ENCODE measurements at places on chromosomes 2 and 18. TPM values are rescaled to one million over a fixed set of nuclear protein-coding genes. Genes with fewer than 3 reads are reported as not detected.
A peak's percentile ranks its signal among the peaks of the same experiment; 100 is the strongest.

- H3K36me3 ChIP-seq, result peaks cover 14% of the 10 kb centered on the region
- H3K4me1 ChIP-seq, result no peaks in the 10 kb centered on the region
These were observed 20.4 kb downstream of the CMPK2 start for GRCh38 chr2:6845312-6845711.

DNA sequence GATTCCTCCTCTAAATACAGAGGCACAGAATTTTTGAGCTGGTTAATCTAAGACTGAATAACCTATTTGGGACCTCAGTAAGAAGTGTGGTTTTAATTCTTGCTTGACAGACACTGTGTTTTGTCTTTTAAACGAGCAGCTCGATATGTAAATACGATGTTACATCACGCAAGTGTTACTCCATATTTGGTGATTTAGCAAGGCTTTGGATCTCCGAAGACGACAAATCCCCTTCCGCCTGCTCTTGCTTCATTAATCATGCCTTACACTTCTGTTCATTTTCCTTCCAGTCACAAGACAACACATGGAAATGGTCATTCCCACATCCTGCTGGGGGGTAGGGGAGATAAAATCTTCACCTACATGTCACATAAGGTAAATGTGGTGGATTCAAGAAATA, 9.4 kb downstream of the BCL11A start:
- DNase-seq, result no peak
- H3K27ac ChIP-seq, result peak overlapping the region; percentile 63
- peaks cover 7% of the 10 kb centered on the region for H3K4me1 ChIP-seq

- H3K27me3 ChIP-seq, result peaks cover 14% of the 10 kb centered on the region
- H3K4me1 ChIP-seq, result peaks cover 17% of the 10 kb centered on the region
- DNase-seq, result no peak
- H3K36me3 ChIP-seq, result no peaks in the 10 kb centered on the region
These were observed 97.1 kb downstream of the INHBB start for GRCh38 chr2:120442923-120443571.

DNA sequence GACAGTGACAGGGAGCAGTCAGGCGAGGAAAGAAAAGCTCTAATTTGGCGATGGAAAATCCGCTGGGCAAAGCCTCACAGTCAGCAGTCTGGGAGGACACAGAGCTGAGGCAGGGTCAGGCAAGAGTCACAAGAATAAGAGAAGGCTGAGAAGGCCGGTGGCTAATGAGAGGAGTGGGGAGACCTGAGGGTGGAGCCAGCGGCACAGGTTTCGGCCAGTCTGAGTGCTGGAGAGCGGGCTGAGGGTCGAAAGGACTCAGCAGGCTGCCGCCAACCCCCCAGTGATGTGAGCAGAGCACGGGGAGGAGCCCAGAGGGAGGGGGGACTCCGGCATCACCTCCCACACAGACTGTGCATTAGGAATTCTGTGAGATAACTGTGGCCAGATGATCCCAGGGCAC, 500.6 kb upstream of the MYT1L start:
- no peaks in the 10 kb centered on the region for H3K36me3 ChIP-seq
- H3K4me3 ChIP-seq, result no peak overlapping the region
- H3K27ac ChIP-seq, result no peak overlapping the region
- H3K27me3 ChIP-seq, result no peaks in the 10 kb centered on the region

- H3K27me3 ChIP-seq, result no peaks in the 10 kb centered on the region
- H3K27ac ChIP-seq, result no peak overlapping the region
- no peaks in the 10 kb centered on the region for H3K36me3 ChIP-seq
- peaks cover 8% of the 10 kb centered on the region for H3K4me1 ChIP-seq
These were observed 89.4 kb downstream of the DGKD start for GRCh38 chr2:233443511-233444183.

- H3K4me3 ChIP-seq, result no peak overlapping the region
- no peaks in the 10 kb centered on the region for H3K27me3 ChIP-seq
- H3K4me1 ChIP-seq, result no peaks in the 10 kb centered on the region
- no peak overlapping the region for H3K27ac ChIP-seq
- DNase-seq, result no peak
These were observed 23.7 kb downstream of the KCNF1 start for GRCh38 chr2:10935366-10935918.

DNA sequence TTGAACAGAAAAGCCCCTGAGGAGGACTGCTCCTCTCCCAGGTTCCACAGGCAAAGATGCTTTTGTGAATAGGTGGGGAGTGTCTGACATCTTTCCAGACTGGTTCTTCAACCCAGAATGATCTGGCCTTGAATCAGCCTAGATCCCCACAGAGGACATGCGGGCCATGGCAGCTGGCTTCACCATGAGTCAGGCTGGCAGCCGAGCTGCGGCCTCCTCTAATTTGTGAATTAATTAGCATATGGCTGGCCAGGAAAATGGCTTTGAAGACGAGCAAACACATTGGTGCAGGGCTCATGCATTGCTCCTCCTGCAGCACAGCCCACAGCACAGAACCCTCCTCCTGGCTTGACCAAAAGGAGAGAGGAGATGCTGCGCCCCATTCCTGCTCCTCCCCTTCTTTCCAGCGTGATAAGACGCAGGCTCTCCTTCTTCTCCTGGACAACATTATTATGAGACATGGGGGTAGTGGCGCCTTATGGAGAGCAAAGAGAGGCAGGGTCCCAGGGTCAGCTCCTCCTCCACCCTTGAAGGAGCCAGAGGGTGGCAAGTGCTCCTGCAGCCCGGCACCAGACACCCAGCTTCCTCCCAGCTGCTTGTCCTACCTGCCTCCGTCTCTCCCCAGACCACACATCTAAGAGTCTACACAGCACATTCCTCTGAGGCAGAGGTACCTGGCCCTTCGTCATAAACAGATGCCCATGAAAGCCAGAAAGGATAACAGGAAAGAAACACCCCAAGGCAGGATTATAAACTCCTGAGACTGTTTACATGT, 66.7 kb downstream of the EDAR start:
- no peaks in the 10 kb centered on the region for H3K27me3 ChIP-seq
- no peak overlapping the region for H3K4me3 ChIP-seq
- no peak for DNase-seq

DNA sequence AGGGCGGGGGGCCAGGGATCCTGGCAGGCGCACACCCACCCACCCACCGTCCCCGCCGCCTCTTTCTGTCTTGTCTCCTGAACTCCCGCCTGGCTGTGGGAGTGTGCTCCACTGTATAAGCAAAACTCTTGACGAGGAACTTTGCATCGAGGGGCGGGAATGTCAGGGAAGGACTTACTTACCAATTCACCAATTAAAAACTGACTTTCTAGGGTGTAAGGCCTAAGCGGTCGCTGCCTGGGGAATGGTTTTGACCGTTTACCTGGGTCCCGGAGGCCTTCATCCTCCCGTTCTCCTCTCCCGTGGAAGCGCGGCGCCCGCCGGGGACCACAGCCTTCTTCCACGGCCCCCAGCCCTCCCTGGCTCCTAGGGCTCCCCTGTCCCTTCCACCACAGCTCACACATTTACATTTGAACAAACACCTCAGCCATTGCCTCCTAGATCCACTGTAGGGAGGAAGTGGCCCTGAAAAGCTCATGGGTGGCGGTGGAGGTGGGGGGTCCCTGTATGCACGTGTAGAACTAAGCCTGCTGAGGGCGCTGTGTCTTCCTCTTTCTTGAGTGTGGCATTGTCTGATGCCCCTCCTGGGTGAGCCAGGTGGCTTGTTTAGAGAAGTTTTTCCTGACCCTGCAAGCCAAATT, 8.9 kb downstream of the ASIC4 start:
- DNase-seq, result no peak
- peak overlapping the region; percentile 89 for H3K27ac ChIP-seq
- peak overlapping the region; percentile 50 for H3K4me3 ChIP-seq

GRCh38 chr18:72742002-72742401, 125.8 kb downstream of the NETO1 start:
- no peak for DNase-seq
- no peak overlapping the region for H3K4me3 ChIP-seq
- no peaks in the 10 kb centered on the region for H3K27me3 ChIP-seq
- H3K27ac ChIP-seq, result no peak overlapping the region

- H3K27ac ChIP-seq, result peak within 1 kb of the TSS; percentile 91
- peak within 1 kb of the TSS; percentile 97 for H3K4me3 ChIP-seq
- H3K4me1 ChIP-seq, result peaks cover 7% of the 10 kb centered on the region
- no peaks in the 10 kb centered on the region for H3K27me3 ChIP-seq
- no peaks in the 10 kb centered on the region for H3K36me3 ChIP-seq
These were observed at the start of gene PARD3B for GRCh38 chr2:204544961-204545860. TSS of gene PARD3B (plus strand) at chr2:204545475. CDS start at chr2:204546000, 525 bp downstream.

- no peak overlapping the region for H3K27ac ChIP-seq
- no peaks in the 10 kb centered on the region for H3K4me1 ChIP-seq
- H3K27me3 ChIP-seq, result no peaks in the 10 kb centered on the region
- no peak overlapping the region for H3K4me3 ChIP-seq
These were observed 231.9 kb downstream of the BCL2 start for GRCh38 chr18:63087421-63088230.

DNA sequence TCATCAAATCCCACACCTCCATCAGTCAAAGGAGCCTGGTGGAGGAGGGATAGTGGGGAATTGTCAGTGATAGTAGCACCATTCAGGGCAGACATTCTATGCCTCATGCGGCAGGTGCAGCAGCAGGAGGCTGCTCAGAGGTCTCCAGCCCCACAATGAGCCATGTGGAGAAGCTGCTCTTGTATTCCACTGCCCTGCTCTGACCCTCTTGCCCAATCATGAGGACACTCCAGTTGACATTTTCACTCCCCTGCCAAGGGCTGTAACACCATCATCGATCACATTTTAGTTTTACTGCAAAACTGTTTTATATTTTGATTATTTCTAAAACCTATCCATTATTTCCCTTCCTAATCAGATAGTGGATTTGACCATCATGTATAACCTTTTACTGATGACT, 487.6 kb upstream of the KLHL29 start:
- no peaks in the 10 kb centered on the region for H3K4me1 ChIP-seq
- H3K4me3 ChIP-seq, result no peak overlapping the region
- no peak overlapping the region for H3K27ac ChIP-seq
- H3K36me3 ChIP-seq, result no peaks in the 10 kb centered on the region
- no peak for DNase-seq

- no peak overlapping the region for H3K27ac ChIP-seq
- no peak overlapping the region for H3K4me3 ChIP-seq
- no peaks in the 10 kb centered on the region for H3K36me3 ChIP-seq
- H3K27me3 ChIP-seq, result peaks cover 20% of the 10 kb centered on the region
These were observed 366.9 kb upstream of the HNRNPA3 start for GRCh38 chr2:176845718-176846117.

DNA sequence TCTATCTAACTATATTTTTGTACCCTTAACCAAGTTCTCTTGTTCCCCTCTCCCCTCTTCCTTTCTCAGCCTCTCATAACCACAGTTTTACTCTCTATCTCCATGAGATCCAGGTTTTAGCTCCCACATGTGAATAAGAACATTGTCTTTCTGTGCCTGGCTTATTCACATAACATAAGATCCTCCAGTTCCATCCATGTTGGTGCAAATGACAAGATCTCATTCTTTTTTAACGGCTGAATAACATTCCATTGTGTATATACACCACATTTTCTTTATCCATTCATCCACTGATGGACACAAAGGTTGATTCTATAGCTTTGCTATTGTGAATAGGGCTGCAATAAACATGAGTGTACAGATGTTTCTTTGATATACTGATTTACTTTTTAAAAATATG, 83.9 kb upstream of the TMEM178A start:
- no peak overlapping the region for H3K27ac ChIP-seq
- DNase-seq, result no peak
- H3K4me3 ChIP-seq, result no peak overlapping the region
- H3K27me3 ChIP-seq, result no peaks in the 10 kb centered on the region
- H3K4me1 ChIP-seq, result no peaks in the 10 kb centered on the region
- H3K36me3 ChIP-seq, result no peaks in the 10 kb centered on the region

DNA sequence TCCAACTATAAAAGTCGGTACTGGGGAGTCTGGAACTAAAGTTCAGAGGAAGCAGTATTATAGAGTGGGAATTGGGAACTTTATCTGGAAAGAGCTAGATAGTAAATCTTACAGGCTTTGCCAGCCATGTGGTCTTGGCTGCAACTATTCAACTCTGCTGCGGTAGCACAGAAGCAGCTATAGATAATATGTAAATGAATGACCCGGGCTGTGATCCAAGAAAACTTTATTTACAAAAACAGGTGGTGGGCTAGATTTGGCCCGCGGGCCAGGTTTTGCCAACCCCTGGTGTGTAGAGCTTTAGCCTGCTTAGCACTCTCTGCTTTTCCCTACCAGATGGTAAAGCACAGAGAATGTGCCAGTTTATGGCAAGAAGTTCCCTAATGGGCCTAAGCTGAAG, 70.8 kb downstream of the TNP1 start:
- no peak overlapping the region for H3K4me3 ChIP-seq
- H3K27ac ChIP-seq, result no peak overlapping the region
- peaks cover 17% of the 10 kb centered on the region for H3K4me1 ChIP-seq
- H3K36me3 ChIP-seq, result no peaks in the 10 kb centered on the region
- no peaks in the 10 kb centered on the region for H3K27me3 ChIP-seq

DNA sequence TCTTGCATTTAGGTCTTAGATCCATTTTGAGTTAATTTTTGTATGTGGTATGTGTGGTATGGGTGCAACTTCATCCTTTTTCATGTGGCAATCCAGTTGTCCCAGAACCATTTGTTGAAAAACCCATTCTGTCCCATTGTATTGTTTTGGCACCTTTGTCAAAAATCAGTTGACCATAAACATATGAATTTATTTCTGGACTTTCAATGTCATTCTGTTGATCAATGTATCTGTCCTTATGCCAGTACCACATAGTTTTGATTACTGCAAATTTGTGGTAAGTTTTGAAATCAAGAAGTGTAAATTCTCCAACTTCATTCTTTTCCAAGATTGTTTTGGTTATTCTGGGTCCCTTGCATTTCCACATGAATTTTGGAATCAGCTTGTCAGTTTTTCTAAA, 16.6 kb upstream of the ZNF396 start:
- H3K36me3 ChIP-seq, result no peaks in the 10 kb centered on the region
- no peak overlapping the region for H3K4me3 ChIP-seq
- DNase-seq, result no peak
- H3K27me3 ChIP-seq, result no peaks in the 10 kb centered on the region
- H3K27ac ChIP-seq, result no peak overlapping the region

Gene MEP1B
- 0.23 TPM for total RNA-seq

Gene FKBP1B
- 7.5 TPM for total RNA-seq

Gene SP3
- total RNA-seq, result 92.6 TPM

Gene IL36G
- total RNA-seq, result not detected

Gene TNS1
- total RNA-seq, result 2,170 TPM

Gene OSBPL1A
- total RNA-seq, result 104 TPM

Gene TGIF1
- 142 TPM for total RNA-seq

Gene POU3F3
- not detected for total RNA-seq

Gene CIB4
- total RNA-seq, result not detected

Gene EPAS1
- 195 TPM for total RNA-seq

Gene CHRNG
- not detected for total RNA-seq

Gene PAIP2B
- total RNA-seq, result 16.9 TPM

Measured in esophagus muscularis mucosa (tissue), 4 donors.